ENCODE measurements at places on chromosomes 12 and 14.

DNA sequence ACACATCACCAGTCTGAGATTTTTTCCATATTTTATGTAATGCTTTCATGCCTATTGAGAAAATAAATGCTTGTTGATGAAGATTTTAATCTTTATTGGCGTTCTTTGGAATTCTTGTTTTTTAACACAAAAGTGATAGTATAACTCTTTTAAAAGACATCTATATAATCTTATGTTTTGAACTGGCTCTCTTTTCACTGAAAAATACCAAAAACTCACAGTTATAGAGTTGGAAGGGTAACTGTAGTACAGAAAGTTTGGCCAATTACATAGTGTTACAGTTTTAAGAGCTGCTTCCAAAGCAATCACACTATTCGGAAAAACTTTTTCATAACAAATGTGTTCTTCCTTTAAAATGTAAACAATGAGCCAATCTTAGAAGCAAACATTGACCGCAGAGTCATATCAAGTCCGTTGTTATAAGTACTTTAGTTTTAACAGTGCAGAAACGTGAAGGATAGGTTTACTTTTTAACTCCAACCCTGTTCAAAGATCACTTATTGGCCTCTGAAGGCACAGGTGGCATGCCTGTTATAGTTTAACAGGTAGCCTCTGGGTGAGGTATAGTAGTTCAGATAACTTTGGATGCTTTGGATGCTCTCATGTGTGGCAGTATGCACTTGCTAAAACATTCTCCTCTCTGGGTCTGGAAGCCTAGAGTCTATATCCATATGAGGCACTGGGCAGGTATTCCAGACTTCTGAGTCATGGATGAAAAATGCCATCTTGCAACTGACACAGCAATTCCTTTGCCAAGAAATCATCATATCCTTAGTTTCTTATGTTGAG is 12.1 kb upstream of the NTN4 start:
- DNase-seq: peak; percentile 71

DNA sequence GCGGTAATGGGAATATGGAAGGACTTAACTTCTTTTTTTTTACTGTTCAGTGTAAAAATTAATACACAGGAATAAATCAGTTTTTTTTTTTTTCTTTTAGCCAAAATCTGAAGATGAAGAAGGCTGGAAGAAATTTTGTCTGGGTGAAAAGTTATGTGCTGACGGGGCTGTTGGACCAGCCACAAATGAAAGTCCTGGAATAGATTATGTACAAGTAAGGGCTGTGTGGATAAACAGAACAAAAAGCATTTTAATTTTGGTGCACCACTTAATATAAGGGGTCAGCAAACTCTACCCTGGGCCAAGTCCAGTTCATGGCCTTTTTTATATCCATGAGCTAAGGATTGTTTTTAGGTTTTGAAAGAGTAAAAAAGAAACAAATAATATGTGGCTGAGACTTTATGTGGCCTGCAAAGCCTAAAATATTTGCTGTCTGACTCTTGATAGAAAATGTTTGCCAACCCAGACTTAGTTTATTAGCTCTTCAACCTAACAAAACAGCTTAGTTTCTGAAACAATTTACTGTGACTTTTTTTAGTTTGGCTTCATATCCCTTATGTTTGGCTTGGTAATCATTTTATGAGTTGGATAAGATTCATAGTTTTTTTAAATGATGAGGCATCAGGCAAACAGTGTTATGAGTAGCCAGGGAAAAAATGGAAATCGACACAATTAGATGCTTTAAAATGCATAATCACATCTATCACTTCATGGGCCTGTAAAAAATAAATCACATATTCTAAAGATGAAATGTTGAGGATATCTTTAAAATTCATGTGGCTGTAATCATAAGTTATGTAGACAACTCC is 8.4 kb downstream of the GEMIN2 start:
- no peak for DNase-seq

DNA sequence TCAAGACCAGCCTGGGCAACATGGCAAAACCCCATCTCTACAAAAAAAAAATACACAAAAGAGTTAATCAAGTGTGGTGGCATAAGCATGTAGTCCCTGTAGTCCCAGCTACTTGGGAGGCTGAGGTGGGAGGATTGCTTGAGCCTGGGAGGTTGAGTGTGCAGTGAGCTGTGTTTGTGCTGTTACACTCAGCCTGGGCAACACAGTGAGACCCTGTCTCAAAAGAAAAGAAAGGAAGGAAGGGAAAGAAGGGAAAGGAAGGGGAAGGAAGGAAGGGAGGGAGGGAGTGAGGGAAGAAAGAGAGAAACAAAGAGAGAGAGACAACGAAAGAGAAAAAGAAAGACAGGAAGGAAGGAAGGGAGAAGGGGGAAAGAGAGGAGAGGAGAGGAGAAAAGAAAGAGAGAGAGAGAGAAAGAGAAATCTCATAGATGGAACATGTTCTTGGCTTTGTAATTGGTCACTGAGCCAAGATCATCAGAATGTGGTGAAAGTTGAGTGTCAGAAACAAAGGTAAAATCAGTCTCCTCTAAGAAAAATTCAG is 26.8 kb upstream of the NAP1L1 start:
- no peak for DNase-seq

DNA sequence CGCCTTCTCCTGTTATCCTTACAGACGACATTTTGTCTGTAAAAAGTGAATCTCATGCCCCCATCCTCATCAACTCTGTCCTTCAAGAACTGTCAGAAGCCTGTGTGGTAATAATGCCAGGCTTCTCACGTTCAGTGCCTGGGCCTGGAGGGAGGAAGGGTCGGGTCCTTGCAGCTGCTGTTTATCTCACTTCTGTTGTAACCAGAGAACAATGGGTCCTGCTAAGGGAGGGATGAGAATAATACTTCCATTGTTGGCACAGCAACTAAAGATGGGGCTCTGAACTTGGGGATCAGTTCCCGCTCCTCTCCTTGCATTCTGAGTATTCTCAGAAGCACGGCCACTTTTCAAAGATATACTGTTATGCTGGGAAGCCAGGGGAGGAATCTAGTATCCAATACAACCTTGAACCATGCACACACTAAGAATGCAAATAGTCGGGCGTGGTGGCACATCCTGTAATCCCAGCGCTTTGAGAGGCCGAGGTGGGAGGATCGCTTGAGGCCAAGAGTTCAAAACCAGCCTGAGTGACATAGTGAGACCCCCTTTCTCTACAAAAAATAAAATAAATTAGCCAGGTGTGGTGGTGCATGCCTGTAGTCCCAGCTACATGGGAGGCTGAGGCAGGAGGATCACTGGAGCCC is 38.8 kb upstream of the NINJ2 start:
- DNase-seq: no peak

GRCh38 chr12:82833481-82833880 is 146.8 kb downstream of the TMTC2 start:
- no peak for DNase-seq

- no peak for DNase-seq
These were observed 120.8 kb downstream of the CHST11 start for GRCh38 chr12:104577581-104577981.

DNA sequence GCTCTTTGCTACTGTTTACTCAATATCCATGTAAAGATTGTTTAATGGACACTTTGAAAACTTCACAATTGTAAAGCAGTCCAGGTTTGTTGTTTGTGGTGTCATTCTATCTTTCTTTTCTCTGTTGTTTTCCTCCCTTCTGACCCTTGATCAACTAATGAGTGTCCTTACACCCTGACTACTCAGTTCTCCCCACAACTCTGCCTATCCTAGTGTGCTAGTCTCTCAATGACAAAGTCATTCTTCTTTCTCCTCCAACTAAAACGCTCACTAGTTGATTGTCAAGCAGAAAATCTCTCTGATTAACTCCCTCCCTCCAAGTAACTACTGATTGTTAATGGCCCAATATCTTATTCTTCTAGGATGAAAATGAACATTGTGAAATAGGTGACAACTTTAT is 148.5 kb upstream of the FBXO33 start:
- no peak for DNase-seq

GRCh38 chr12:32893458-32893857 is 3.1 kb downstream of the PKP2 start:
- no peak for DNase-seq

- no peak for DNase-seq
These were observed 25.1 kb downstream of the CCNK start for GRCh38 chr14:99506276-99506675.

DNA sequence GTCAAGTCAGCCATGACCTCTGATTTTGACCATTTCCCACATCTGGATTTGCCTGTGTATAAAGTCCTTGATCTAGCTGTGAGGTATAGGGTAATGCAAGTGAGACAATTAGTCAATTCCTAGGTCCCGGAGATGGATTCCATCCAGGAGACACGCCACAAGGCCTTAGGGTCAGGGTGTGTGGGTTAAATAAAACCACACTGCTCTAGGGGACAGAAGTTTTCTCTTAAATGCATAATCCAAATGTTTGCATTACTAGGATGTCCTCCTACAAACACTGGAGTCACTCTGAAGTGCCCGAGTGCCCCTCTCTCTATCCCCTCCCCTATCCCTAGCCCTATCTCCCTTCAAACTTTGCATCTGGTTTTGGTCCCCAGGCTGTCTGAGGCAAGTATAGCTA is 26.8 kb downstream of the LRIG3 start:
- no peak for DNase-seq

GRCh38 chr12:40336573-40337199 is 111.9 kb downstream of the LRRK2 start:
- DNase-seq: no peak

DNA sequence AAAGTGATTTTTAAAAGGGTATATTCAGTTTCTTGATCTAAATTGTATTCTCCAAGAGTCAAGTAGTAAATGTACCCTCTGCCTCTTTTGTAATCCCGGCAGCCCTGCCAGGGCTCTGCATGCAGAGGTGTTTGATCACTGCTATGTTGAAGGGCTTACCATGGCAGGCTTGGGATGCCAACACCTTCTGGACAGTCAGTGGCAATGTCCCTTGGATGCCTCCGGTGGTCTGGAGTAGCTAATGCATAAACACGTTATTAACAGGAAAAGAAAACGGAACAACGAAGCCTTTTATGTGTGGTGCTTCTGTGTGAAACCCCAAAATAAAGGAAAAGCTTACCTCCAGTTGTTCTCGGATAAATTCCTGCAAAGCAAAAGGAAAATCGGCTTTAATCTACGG is 19.9 kb downstream of the EIF2B2 start:
- peak; percentile 57 for DNase-seq

DNA sequence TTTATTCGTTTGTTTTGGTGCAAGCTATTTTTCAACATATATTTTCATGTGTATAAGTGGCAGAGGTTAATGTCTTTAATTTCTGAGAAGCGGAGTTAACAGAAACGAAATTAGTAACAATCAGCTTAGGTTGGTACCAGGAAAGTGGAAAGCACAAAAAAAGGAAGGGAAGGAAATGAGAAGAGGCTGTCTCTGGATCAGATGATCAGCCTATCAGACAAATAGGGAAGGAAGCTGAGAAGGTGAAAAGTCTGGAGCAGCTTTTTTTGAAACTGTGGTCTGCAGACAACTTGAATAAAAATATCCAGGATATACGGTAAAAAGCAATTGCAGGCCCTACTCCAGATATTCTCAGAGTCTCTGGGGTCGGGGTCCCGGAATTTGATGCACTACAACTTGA is 265.0 kb downstream of the SSPN start:
- DNase-seq: no peak

- no peak for DNase-seq
These were observed 37.7 kb downstream of the LRRC74A start for GRCh38 chr14:76863724-76864407.

DNA sequence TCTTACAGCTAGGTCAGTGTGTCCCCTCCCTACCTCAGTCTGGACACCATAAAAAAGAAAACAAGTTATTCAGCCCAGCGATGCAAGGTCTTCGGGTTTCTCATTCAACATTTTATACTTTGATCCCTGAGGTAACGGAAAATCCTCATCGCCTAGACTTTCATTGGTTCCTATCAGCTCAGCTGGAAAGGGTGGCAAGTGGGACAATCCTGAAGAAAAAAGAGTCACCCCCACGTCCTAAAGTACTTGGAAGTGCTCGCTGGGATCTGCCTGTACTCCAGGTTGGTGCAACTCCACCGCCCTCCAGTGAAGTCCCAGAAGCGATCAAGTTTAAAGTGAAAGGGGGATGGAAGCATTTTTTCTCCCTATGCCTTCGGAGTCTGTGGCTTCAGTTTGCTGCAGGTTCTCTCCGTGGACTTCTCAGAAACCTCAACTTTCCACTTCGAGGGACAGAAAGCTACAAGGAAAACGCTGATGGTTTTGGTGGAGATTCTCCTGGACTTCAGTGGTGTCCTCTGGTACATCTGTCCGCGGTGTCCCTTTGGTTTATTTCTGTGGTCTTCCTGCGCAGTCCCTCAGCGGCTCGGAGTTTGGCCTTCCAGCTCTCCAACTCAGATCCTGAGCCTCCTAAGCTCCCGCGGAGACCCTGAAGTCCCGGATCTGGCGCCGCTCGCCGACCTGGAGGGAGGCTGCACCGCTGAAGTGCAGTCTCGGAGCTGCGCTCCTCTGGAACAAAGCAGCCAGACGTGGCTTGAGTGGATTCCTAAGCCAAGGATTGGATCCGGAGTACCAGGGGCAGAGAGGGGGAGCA is 1.8 kb upstream of the LRFN5 start:
- no peak for DNase-seq

DNA sequence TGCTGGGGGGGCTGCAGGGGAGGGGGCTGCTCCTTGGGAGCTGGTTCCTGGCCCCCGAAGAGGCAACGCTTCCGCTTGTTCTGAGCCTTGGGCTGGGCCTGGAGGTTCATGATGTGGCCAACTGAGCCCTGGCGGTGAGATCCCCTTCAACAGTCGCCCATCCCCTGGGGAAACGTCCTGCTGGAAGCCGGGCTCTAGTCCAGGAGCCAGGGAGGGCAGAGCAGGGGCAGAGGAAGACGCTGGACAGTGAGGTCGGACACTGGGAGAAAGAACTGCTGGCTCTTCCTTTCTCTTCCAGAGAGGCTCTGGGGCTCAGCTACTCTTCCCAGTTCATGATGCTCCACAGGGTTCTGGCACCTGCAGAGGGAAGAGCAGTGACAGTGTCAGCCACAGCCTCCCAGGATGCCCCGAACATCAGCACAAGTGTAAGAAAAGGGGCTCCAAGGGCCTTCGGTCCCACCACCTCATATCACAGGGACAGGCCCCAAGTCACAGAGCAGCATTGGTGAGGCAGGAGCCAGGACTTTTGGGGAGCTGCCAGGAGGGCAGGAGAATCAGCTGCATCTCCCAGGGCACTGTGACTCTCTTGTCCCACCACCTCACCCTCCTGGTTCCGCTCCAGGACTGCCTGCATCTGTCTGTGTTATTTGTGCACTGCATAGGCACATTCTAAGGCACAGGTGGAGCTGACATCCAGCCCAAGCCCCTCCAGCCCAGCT is 25.9 kb upstream of the PNMA1 start:
- no peak for DNase-seq

GRCh38 chr12:62363506-62363905 is 103.1 kb upstream of the MON2 start:
- no peak for DNase-seq

GRCh38 chr12:90816353-90817089 is 138.5 kb downstream of the CCER1 start:
- DNase-seq: no peak

GRCh38 chr14:86858031-86858430 is 1135.0 kb downstream of the GALC start:
- peak; percentile 14 for DNase-seq

- no peak for DNase-seq
These were observed 59.2 kb downstream of the VWF start for GRCh38 chr12:6065131-6065862.

- no peak for DNase-seq
These were observed 32.1 kb downstream of the HNRNPC start for GRCh38 chr14:21236948-21237797.
